Upper lobe of left lung (tissue), 6 donors: ENCODE measurements at places on chromosomes 4 and X. TPM values are rescaled to one million over a fixed set of nuclear protein-coding genes. Genes with fewer than 3 reads are reported as not detected.

DNA sequence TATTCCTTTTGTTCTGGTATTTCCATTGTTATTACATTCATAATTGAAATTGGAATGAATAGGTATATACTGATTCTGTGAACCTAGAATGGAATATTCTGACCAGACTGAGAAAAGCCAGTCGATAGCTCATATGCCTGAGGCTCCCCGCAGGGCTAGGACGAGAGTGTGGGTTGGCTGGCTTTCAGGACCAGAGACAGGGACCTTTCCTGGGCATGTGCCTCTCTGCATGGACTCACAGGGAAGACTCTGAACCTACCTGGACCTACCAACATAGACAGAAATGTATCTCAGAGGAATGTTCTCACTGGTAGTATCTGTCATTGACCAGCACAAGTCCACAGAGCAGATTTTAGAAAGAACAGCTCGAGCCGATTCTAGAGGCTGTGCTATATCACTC is 214.6 kb downstream of the FRMPD4 start:
- no peak for DNase-seq
- H3K36me3 ChIP-seq, result no peaks in the 10 kb centered on the region
- no peaks in the 10 kb centered on the region for H3K4me1 ChIP-seq

- no peak for DNase-seq
- no peaks in the 10 kb centered on the region for H3K27me3 ChIP-seq
- no peaks in the 10 kb centered on the region for H3K36me3 ChIP-seq
- H3K4me3 ChIP-seq, result no peak overlapping the region
- H3K4me1 ChIP-seq, result no peaks in the 10 kb centered on the region
Observed at GRCh38 chr4:177079327-177079726, 230.3 kb upstream of the NEIL3 start.

DNA sequence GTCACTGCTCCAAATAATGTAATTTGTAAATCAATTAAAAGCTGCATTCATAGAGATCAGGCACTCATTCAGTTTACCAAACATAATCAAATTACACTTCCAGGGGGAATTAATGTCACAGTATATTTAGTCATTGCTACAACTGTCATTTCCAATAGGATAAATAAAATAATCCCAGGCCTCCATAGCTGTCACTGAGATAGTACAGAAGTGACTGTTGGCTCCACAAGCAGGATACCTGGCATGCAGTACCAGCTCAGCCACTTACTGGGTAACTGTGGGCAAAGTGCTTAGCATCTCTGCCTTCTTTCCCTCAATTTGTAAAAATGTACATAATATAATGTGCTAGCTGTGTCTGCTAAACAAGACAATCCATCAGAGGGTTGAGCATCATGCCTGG is 128.1 kb downstream of the CAMK2D start:
- no peak for DNase-seq
- H3K27me3 ChIP-seq, result no peaks in the 10 kb centered on the region
- H3K4me3 ChIP-seq, result no peak overlapping the region
- H3K27ac ChIP-seq, result no peak overlapping the region
- H3K4me1 ChIP-seq, result peaks cover 27% of the 10 kb centered on the region
- no peaks in the 10 kb centered on the region for H3K36me3 ChIP-seq

- no peak for DNase-seq
Observed at GRCh38 chrX:24672701-24673190, 21.0 kb upstream of the POLA1 start.

DNA sequence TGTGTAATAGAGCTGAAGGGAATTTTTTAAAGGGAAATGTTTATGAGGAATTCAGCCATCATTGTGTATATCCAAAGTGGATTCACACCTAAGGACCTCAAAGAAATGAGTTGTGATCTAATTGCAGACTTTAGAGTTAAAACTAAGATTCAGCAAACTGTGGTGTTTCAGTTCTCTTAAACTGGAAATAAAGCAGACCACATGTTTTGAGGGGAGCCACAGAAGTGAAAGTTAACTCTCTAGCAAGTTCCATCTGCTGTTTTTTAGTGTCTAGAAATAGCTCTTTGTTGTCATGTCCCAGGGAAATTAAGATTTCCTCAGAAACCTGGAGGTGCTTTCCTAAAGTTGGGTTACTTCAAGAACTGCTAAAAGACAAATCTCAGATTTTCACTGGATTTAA is 97.3 kb upstream of the DDX3X start:
- no peak overlapping the region for H3K27ac ChIP-seq
- H3K4me1 ChIP-seq, result no peaks in the 10 kb centered on the region
- H3K36me3 ChIP-seq, result peaks cover 25% of the 10 kb centered on the region

DNA sequence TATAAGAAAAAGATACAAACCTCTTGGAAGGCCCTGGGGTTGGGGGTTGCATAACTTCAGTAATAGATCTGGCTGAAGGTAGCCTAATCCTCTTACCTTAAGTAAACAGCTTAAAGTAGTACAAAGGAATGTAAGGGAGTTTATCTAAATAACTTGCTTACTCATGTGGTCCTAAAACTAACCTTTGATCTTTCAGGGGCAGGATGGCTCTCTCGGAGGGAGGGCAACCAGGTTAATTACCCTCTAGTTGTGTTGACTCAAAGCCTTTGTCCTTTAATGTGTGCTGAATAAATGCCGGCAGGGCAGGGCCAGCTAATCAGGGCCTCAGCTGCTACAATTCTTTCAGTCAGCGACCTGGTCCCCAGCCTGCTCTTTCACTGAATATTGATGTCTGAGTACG is 822.0 kb upstream of the SLIT2 start:
- no peaks in the 10 kb centered on the region for H3K36me3 ChIP-seq
- no peak overlapping the region for H3K4me3 ChIP-seq
- DNase-seq, result no peak
- H3K27me3 ChIP-seq, result no peaks in the 10 kb centered on the region
- H3K27ac ChIP-seq, result no peak overlapping the region
- H3K4me1 ChIP-seq, result no peaks in the 10 kb centered on the region

DNA sequence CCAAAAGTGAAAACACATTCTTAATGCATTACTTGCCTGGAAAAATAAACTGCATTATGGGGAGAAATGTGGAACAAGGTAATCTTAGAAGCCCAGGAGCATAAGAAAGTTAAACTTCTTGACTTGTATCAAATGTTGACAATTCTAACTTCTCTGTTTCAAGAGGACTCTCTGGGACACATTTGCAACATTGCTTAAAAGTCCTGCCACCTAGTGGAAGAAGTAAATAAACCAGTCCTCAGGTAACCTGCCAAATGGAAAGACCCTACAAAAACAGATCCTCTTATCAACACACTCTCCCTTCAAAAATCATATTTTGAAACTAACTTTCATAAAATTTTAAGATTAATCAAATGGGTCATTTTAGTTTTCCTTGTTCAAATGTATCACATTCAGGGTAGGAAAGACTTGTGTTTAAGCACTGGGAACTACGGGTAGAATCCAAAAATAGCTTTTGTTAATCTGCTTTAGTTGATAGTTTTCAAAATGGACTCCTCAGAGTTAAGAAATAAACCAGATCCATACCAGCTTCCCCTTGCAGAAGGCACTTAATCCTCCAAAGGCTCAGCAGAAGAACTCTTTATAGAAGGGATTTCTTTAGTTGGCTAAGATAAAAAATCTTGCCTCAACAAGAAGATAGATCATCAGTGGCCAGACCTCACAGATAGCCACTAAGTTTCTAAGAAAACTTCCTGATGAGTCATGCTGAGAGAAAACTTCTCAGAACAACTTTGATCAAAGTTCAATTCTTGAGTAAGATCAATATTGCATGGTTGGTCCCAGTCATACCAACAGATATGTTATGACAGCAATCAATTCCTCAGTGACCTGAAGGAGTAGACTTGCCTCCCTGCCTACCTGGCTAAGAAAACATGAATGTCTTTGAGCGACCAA is 141.7 kb downstream of the HHIP start:
- H3K36me3 ChIP-seq, result no peaks in the 10 kb centered on the region
- H3K4me1 ChIP-seq, result no peaks in the 10 kb centered on the region
- no peak overlapping the region for H3K4me3 ChIP-seq
- no peak for DNase-seq

GRCh38 chr4:94372991-94373390 is 30.4 kb upstream of the HPGDS start:
- H3K4me1 ChIP-seq, result no peaks in the 10 kb centered on the region
- H3K27ac ChIP-seq, result no peak overlapping the region
- H3K27me3 ChIP-seq, result no peaks in the 10 kb centered on the region
- no peak for DNase-seq
- H3K4me3 ChIP-seq, result no peak overlapping the region

DNA sequence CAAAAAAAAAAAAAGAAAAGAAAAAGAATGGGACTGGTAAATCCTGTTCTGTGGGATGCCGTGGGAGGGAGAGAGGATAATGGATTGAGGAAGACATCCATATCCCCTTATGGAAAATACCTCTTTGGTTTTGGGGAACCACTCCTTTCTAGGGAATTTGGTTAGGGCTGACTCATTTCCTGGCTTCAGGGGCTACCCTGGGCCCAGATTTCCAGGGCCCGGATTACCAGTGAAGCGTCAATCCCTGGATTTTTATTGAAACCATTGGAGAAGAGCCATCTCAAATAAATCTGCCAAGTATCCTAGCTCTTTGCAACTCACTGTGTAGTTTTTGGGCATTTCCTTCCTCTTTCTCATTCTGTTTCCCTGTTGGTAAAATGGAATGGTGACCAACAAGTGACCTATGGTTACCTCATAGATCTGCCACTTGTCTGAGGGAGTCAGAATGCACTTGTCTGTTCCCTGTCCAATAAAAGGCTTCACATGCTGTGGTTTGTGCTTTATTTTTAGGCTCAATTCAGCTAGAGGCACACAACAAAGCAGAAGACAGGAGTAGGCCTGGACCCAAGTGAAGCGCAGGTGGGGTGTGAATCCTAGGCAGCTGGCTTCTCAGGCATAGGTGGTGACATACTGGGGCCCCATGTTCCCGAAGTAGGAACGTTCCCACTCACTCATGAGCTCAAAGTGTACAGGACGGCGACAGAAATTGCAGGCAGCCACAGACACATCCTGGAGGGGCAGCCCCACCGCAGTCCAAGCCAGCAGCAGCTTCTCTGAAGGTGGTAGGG is 8.6 kb downstream of the APEX2 start:
- peak overlapping the region; percentile 49 for H3K27ac ChIP-seq
- no peaks in the 10 kb centered on the region for H3K4me1 ChIP-seq
- no peak overlapping the region for H3K4me3 ChIP-seq
- no peak for DNase-seq
- no peaks in the 10 kb centered on the region for H3K27me3 ChIP-seq
- H3K36me3 ChIP-seq, result peaks cover 29% of the 10 kb centered on the region

GRCh38 chrX:137748827-137749226 is 182.9 kb downstream of the ZIC3 start:
- H3K4me3 ChIP-seq, result no peak overlapping the region
- no peaks in the 10 kb centered on the region for H3K36me3 ChIP-seq
- no peak overlapping the region for H3K27ac ChIP-seq
- no peaks in the 10 kb centered on the region for H3K27me3 ChIP-seq
- no peaks in the 10 kb centered on the region for H3K4me1 ChIP-seq
- DNase-seq, result no peak

DNA sequence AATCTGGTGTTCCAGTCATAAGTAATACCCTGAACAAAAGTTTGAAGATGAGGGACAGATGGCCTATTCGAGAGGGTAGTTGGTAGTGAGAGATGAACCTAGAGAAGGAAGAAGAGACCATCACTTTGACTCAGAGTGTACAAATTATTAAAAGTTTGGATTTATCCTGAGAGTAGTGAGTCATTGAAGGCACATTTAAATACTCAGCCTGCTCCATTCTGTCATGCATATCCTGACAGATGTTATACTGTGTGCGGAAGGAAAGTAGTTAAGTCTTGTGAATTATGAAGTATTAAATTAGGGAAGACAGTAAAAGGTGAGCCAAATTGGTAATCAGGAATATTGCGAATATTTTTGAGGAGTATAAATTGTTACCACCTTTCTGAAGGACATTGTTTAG is 93.1 kb downstream of the KLHL34 start:
- DNase-seq, result no peak
- no peak overlapping the region for H3K27ac ChIP-seq
- no peak overlapping the region for H3K4me3 ChIP-seq
- no peaks in the 10 kb centered on the region for H3K4me1 ChIP-seq
- no peaks in the 10 kb centered on the region for H3K36me3 ChIP-seq
- no peaks in the 10 kb centered on the region for H3K27me3 ChIP-seq

DNA sequence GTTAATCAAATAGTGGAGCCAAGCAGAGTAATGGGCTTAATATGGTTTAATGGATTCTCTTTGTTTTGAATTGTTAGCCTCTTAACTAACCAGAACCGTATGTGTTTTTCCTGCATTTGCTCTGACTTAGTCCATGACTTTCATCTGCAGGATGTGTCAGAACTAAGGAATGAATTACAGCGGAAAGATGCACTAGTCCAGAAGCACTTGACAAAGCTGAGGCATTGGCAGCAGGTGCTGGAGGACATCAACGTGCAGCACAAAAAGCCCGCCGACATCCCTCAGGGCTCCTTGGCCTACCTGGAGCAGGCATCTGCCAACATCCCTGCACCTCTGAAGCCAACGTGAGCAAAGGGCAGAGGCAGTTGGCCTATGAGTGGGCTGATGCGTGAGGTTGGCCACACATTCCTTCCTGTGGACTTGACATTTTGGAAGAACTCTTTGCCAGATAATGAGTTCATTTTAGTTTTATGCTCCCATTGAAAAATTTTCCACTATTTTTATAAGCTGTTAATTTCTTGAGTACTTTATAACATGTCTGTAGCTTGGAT is 9.1 kb downstream of the MED28 start:
- H3K27ac ChIP-seq, result no peak overlapping the region
- H3K4me1 ChIP-seq, result peaks cover 7% of the 10 kb centered on the region
- DNase-seq, result no peak
- H3K36me3 ChIP-seq, result peaks cover 96% of the 10 kb centered on the region

- H3K4me3 ChIP-seq, result no peak overlapping the region
- no peak overlapping the region for H3K27ac ChIP-seq
- no peak for DNase-seq
- no peaks in the 10 kb centered on the region for H3K36me3 ChIP-seq
Observed at GRCh38 chr4:47718696-47719095, 119.2 kb downstream of the CORIN start.

GRCh38 chr4:108738003-108738706 is 24.7 kb downstream of the ETNPPL start:
- no peaks in the 10 kb centered on the region for H3K36me3 ChIP-seq
- H3K4me1 ChIP-seq, result no peaks in the 10 kb centered on the region
- no peaks in the 10 kb centered on the region for H3K27me3 ChIP-seq

DNA sequence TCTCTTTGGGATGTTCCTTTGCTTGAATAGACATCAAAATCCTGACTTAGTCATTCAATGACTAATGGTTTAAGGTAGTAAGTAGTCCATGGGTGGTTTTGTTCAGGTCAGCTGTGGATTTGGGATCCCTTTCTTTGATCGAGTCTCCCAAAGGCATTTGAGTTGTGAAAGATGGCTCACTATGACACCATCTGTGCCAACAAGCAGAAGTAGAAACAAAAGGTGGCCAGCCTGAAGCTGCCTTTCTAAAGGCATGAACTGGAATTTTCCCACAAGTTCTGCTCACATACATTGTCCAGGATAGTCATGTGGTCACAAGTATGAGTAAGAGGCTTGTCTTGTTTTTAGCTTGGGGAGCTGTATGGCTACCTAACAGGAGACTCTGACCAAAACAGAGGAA is 129.9 kb downstream of the CCNG2 start:
- no peak overlapping the region for H3K4me3 ChIP-seq
- no peaks in the 10 kb centered on the region for H3K36me3 ChIP-seq
- H3K27me3 ChIP-seq, result no peaks in the 10 kb centered on the region
- DNase-seq, result no peak
- no peak overlapping the region for H3K27ac ChIP-seq

Gene ADH7
- total RNA-seq, result not detected

Gene ADRA2C
- total RNA-seq, result 6.3 TPM

Gene MAEA
- 63.2 TPM for total RNA-seq

Gene WDR44
- total RNA-seq, result 14.2 TPM

Gene RBMXL3
- not detected for total RNA-seq

Gene STBD1
- 12.6 TPM for total RNA-seq

Gene CENPE
- total RNA-seq, result 4.2 TPM
